ENCODE measurements at places on chromosomes 16 and 17.

DNA sequence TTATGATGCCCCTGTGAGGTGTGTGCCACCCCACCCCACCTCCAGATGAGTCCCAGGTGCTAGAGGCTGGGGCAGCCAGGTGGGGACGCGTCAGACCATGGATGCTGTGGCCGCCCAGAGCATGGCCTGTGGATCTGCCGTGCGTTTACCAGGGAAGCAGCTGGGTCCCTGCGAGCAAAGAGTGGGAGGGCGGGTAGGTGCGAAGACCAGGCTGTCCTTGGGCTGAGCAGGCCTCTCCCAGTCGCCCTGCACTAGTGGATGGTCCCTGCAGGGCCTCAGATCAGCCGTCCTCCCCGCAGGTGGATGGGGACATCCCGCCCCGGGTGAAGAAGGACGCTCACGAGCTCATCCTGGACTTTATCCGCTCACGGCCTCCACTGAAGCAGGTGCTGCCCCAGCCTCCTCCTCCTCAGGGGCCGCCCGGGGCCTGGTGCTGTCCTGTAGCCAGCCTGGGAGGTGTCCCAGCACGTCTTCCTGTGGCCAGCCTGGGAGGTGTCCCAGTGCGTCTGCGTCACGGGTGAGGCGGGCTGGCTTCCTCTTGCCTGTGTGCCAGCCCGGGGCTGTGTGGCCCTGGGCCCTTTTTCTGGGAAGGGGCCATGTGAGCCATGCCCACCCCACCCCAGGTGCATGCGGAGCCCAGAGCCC, 18.0 kb upstream of the TCF25 start:
- no peak for DNase-seq

DNA sequence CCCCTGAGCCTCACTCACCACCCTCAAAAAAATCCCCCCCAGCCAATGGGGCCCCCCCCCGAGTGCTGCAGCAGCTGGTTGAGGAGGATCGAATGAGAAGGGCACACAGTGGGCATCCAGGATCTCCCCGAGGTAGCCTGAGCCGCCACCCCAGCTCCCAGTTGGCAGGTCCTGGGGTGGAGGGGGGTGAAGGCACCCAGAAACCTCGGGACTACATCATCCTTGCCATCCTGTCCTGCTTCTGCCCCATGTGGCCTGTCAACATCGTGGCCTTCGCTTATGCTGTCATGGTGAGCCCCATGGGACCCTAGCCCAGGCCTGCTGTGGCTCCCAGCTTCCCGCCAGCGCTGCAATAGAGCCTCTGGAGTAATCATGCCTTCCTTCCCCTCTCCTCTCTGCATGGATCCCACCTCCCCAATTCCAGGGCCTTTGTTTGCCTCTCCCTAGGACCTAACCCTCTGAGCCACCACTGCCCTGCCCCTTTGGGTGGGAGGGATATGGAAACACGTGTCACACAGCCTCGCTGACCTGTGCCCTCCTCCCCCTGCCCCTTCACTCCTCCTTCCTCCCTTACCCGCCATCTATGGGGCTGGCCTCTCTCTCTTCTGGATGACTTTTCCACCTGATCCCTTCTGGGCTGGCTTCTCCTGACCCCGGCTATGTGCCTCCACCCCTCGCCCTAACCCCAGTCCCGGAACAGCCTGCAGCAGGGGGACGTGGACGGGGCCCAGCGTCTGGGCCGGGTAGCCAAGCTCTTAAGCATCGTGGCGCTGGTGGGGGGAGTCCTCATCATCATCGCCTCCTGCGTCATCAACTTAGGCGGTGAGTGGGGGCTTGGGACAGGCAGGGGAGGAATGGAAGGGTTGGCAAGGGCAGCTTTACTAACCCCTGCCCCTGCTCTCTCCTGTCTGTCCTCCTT, 1.9 kb downstream of the PRRT2 start:
- DNase-seq, result no peak

- no peak for DNase-seq
These were observed 17.7 kb downstream of the LITAFD start for GRCh38 chr16:8899709-8900317.

- DNase-seq, result no peak
These were observed 29.2 kb upstream of the NKD1 start for GRCh38 chr16:50519001-50519400.

- no peak for DNase-seq
These were observed 26.2 kb upstream of the NUDT7 start for GRCh38 chr16:77696149-77696548.

GRCh38 chr17:66952031-66952524, 12.4 kb upstream of the CACNG4 start:
- DNase-seq, result no peak
